ENCODE measurements at places on chromosomes 12 and 14.

DNA sequence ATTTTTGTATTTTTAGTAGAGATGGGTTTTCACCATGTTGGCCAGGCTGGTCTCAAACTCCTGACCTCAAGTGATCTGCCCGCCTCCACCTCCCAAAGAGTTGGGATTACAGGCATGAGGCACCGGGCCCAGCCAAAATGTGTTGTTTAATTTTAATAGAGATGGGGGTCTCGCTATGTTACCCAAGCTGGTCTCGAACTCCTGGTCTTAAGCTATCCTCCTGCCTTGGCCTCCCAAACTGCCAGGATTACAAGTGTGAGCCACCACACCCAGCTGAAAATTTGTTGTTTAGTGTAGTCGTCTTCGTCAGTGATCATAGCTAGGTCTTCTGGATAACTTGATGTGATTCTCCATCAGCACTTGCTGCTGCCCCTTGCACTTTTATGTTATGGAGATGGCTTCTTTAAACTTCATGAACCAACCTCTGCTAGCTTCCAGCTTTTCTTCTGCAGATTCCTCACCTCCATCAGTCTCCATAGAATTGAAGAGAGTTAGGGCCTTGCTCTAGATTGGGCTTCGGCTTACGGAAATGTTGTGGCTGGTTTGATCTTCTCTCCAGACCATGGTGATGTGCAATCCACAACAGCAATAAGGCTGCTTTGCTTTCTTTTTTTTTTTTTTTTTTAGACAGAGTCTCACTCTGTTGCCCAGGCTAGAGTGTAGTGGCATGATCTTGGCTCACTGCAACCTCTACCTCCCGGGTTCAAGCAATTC lies 13.0 kb downstream of the ISCU start:
- DNase-seq = peak; percentile 20

DNA sequence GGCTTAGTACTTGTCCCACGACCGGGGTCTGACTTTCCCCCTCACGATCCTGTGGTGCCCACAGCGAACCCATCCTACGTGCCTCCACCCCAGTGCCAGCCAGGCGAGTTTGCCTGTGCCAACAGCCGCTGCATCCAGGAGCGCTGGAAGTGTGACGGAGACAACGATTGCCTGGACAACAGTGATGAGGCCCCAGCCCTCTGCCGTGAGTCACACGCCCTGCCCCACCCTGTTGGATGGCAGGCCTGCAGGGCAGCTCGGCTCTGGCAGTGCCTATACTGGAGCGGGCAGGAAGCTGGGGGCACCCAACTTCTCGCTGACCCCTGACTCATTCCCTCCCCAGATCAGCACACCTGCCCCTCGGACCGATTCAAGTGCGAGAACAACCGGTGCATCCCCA lies 18.3 kb upstream of the LRP1-AS start:
- no peak for DNase-seq

GRCh38 chr12:101475751-101476305 lies 692 bp downstream of the SPIC start:
- no peak for DNase-seq

DNA sequence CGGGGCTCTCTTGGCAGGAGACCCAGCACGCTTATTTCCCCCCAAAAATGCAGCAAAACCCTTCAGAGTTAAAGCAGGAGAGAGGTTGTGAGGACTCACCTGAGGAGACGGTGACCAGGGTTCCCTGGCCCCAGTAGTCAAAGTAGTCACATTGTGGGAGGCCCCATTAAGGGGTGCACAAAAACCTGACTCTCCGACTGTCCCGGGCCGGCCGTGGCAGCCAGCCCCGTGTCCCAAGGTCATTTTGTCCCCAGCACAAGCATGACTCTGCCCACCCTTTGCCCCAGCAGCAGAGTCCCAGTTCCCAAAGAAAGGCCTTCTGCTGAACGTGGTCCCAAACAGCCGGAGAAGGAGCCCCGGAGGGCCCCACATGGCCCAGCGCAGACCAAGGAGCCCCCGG lies 337.7 kb downstream of the TMEM121 start:
- no peak for DNase-seq

GRCh38 chr12:51124504-51124903 lies 41.1 kb upstream of the CSRNP2 start:
- no peak for DNase-seq

GRCh38 chr12:47801170-47801903 lies 18.4 kb downstream of the HDAC7 start:
- DNase-seq = no peak

GRCh38 chr14:101288436-101289229 lies 272.7 kb upstream of the DIO3 start:
- DNase-seq = peak; percentile 1

DNA sequence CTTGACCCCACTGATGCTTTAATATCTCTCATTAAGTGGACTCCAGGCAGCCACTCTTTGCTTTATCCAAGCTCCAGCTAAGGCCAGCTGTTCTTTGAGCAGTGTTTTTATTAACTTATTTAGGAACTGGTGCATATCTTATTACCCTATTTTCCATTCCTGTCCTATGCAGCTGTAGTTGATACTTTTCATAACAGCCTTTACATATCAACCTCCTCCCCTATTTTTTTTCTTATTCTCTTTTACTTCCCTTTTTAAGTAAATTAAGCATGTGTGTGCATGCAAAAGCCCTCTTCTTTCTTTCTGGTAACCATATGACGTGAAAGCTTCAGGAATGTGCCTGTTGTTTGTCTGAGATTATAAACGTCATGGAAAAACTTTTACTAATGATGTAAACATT lies 121.2 kb downstream of the PTPRQ start:
- DNase-seq = peak; percentile 63

- peak; percentile 58 for DNase-seq
These were observed 14.8 kb downstream of the JDP2 start for GRCh38 chr14:75442642-75443041.

DNA sequence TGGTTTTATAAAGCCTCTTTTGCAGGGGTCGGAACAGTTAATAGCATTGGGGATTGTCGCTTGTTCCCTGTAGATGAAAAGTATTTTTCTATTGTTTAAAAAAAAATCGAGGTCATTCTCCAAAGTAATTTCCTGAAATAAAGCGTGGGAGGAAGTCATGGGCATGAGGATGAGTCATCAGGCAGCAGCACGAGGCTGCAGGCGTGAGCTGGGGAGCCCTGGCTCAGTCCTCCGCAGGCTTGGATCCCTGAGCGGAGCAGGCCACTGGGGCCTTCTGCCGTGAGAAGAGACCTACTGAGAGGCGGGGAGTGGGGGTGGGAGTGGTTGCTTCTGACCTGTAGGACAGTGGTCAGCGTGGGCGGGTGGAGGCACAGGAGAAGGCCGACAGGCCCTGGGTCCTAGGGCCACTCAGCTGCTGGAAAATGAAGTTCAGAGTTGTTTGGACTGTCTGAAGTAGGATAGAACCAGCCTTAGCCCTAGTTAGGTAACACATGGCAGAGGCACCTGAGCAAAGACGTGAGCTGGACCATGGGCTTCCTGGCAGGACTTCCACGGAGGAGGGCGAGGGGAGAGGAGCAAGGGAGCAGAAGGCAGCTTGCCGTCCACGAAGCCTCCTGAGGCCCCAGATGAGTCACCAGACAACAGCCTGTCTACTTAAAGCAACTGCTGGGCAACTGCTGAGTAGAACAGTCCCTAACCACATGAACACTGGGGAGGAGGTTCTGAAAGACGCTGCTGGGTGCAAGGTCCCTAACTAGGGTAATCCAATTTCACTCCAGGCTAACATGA lies 21.1 kb upstream of the LGALS3 start:
- peak; percentile 95 for DNase-seq

GRCh38 chr14:62696331-62696924 lies 348.8 kb downstream of the KCNH5 start:
- DNase-seq = no peak

DNA sequence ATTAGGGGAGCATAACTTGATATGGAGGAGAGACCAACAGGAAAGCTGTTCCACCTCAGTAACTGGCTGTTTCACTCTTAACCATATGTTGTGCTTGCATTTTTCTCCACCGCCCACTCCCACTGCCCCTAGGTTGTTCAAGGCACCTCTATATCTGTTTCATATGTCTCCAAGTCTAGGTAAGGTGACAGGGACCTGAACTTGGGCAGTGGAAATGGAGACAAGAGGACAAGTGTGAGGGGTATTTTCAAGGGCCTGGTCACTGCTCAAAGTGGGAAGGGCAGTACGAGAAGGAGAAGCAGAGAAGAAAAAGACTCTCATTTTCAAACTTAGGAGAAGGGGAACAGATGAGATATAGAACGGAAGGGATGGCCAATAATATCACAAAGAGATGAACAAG lies 3.1 kb downstream of the SLC38A1 start:
- no peak for DNase-seq

DNA sequence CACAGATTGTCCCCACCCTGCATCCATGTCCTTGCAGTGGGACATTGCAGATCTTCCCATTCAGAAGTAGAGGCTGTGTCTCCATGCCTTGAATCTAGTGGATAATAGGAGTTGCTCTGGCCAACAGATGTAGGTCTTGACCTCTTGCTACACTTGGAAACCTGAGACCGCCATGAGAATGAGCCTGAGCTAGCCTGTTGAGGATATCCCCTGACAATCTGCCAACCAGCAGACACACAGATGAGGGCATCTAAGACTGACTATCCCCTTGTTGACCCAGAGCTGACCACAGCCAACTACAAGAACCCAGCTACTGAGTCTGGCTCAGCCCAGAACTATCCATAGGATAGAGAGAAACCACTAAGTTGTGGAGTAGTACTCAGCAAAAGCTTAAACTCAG lies 161.1 kb upstream of the NOS1 start:
- DNase-seq = no peak

- no peak for DNase-seq
These were observed 52.7 kb downstream of the FOXN3 start for GRCh38 chr14:89364316-89364715.

DNA sequence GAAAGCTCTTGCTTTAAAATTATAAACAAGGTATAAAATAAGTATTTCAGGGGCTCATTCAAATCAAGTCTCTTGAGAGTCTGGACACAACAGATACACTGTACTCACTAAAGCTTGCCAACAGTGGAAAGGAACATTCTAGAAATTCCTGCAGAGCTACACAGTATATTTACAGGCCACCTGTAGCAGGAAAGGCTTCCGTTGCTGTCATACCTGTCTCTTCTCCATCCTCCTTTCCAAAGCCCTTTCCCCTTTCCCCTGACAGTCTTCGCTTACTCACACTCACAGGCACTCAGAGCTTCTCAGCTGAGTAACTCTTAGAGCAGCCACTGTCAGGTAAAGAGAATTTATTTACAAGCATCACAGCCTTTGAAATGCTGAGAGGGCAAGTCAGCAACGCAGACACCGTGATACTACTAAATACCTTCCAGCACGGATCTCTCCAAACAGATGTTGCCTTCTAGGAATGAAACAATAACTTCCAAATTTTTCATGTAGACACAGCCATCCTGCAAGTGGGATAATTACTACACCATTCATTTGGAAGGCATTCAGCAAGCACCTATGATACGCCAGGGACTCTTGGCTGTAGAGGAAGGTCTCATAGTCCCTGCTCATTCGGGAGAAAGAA lies 167.9 kb downstream of the FOXN3 start:
- DNase-seq = no peak

DNA sequence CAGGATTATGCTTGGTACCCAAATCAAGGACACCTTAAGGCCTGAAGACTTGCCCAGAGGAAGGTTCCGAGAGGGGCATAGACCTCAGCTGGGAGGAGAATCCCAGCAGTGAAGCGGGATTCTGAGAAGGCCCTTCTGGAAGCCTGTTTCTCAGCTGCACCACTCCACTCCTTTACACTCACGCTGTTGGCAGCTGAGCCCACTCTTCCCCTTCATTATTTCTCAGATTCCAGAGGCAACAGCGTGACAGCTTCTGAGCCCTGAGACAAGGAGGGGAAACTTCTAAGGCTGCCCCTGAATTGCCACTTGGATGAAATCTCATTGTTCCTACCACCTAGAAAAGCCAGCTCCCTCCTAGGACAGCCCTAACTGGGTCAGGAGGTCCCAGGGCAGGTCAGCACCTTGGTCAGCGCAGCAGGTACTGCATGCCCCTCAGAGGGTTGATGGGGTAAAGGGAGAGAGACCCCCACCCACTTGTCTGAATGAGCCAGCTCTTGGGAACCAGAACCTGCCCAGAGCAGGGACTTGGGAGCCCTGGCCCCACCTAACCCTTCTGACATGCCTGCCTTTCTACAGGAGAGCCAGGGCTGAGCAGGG lies 53.9 kb downstream of the ISCA2 start:
- no peak for DNase-seq

DNA sequence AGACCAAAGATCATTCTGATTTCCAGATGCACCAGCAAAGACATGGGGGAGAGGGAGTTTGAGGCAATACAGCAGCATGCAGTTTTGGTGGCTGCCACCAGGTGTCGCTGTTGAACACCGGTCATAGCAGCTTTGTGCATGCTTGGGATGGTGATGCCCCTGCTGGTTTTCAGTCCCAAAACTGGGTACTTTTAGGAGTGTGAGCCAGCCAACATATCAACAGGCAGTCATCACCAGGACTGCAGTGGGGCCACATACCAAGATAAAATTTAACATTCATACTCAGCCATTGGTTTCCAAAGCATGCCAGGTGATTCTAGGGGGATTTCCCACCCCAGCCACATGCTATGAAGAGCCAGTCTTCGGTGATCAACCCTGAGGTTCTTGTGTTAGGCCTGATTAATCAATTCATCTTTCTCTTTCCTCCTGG lies 64.2 kb downstream of the PHETA1 start:
- DNase-seq = no peak

GRCh38 chr12:20592556-20592955 lies 102.6 kb upstream of the SLCO1C1 start:
- no peak for DNase-seq

DNA sequence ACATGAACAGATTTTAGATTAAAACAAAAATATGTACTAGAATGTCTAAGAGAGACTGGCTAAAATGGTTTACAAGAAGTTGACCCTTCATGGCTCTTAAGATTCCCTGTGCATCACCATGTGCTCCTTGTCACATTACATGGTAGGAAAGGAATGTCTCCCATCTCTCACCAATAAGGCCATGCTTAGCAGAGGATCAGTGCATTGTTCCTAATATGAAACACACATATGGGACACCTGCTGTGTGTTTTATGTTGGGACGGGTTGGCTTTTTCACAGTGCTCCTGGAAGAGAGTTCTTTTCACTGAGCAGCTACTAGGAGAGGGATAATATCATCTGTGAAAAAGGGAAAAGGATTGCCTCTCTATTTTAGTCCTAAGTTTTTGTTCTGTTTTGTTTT lies 9.6 kb downstream of the PFKM start:
- DNase-seq = peak; percentile 11

GRCh38 chr14:105126981-105127329 lies 41.6 kb downstream of the JAG2 start:
- DNase-seq = no peak

DNA sequence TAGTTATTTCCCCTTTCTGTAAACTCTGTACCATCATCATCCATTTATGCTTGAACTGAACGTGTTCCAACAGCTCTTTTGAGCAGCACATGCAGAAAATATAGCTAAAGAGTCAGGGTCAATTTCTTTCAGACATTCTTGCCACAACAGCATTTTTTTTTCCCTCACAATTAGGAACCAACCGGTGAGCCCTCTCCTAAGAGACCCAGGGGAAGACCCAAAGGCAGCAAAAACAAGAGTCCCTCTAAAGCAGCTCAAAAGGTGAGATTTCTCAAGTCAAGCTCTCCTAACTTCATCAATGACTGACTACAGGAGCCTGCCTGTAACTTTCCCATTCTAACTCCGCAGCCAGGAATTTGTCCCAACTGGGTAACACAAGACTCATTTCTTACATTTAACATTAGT lies 3.5 kb downstream of the HMGA2 start:
- peak; percentile 47 for DNase-seq

GRCh38 chr12:49609875-49610154 lies 4.4 kb upstream of the FAM186B start:
- DNase-seq = no peak

All from fibroblast of skin of scalp (primary cell).